ENCODE measurements at places on chromosomes 12 and 14.

DNA sequence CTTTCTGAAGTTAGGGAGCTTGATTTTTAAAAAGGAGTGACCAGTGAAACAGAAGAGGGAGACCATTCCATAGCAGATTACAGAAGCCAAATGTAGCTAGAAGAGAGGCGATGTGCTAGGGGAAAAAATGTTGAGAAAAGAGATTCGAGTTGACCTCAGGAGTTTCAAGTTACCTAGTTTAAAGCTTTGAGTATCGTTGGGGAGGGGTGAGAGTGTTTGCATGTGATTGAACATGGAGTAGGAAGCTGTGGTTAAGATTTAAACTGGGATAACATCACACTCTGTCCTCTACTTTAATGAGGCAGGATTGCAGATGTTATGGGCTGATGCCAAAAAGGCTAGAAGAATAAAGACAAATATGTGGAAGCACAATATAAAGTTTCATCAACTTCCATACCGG is 3.7 kb downstream of the LETMD1 start:
- DNase-seq: peak; percentile 6

GRCh38 chr12:65019696-65020234 is 101.3 kb downstream of the WIF1 start:
- no peak for DNase-seq

DNA sequence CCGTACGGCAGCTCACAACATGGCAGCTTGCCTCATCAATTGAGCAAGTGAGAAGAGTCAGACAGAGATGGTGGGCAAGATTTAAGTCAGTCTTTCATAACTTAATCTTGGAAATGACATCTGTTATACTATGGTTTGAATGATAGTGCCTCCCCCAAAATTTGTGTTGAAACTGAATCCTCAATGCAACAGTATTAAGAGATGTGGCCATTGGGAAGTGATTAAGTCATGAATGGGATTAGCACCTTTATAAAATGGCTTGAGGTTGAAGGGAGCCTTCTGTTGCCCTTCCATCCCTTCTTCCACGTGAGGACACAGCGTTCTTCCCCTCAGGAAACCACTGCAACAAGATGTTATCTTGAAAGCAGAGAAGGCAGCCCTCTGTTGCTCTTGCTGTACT is 124.2 kb downstream of the C12orf75 start:
- DNase-seq: no peak

GRCh38 chr14:61120576-61120975 is 139.5 kb downstream of the SLC38A6 start:
- no peak for DNase-seq

- DNase-seq: peak; percentile 14
These were observed 183.8 kb downstream of the FOXA1 start for GRCh38 chr14:37411079-37411735.

DNA sequence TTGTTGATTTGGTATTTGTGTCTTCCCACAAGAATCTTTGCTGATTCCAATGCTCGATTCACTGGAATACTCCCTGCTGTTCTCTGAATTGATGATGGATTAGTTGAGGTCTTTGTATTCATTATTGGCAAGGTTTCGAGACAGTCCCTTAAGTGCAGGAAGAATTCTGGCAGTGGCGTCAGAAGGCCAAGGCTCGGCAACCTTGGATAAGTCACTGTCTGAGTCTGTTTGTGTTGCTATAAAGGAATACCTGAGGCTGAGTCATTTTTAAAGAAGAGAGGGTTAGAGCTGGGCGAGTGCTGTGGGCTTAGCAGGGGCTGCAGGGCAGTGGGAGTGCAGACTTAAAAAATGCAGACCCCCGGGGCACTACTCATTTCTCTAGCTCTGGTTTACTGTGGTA is 56.9 kb downstream of the CHST11 start:
- DNase-seq: no peak

DNA sequence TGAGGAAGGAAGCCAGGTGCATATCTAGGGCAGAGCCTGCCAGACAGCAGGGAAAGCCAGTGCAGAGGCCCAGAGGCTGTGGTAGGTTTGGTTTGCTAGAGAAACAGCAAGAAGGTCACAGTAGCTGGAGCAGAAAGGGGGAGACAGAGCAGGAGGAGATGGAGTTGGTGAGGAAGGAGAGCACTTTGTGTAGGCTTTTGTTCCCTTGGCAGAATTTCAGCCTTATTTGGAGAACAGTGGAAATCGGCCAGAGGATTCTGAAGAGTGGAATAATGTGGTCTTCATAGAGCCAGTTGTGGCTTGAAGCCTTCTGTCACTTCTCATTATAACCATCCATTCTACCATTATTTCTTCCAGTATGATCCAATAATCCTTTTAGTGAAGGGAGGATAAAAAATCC is 212.9 kb upstream of the FAR2 start:
- DNase-seq: no peak

GRCh38 chr12:124232654-124232987 is 62.3 kb upstream of the RFLNA start:
- DNase-seq: no peak

- DNase-seq: no peak
These were observed 74.3 kb upstream of the FICD start for GRCh38 chr12:108440736-108441135.

GRCh38 chr12:111249018-111249370 is 119.9 kb downstream of the PHETA1 start:
- peak; percentile 74 for DNase-seq
